ENCODE measurements at places on chromosomes 6 and 20. TPM values are rescaled to one million over a fixed set of nuclear protein-coding genes. Genes with fewer than 3 reads are reported as not detected.

The TDRD6 gene
- not detected for total RNA-seq

The LRFN2 gene
- total RNA-seq, result not detected

The RBBP8NL gene
- total RNA-seq, result not detected

The LTB gene
- 16.3 TPM for total RNA-seq

The PREX1 gene
- 83.9 TPM for total RNA-seq

The C6orf52 gene
- total RNA-seq, result 1.7 TPM

The CTSA gene
- 51.9 TPM for total RNA-seq

The ELOVL4 gene
- 0.98 TPM for total RNA-seq

The LHFPL5 gene
- total RNA-seq, result not detected

The TBC1D7 gene
- 22.9 TPM for total RNA-seq

The ADGB gene
- not detected for total RNA-seq

The CENPW gene
- 54.8 TPM for total RNA-seq

The PAX1 gene
- not detected for total RNA-seq

The OR2H1 gene
- not detected for total RNA-seq

The TAF8 gene
- 41.9 TPM for total RNA-seq

The COL12A1 gene
- not detected for total RNA-seq

The ID1 gene
- 2.1 TPM for total RNA-seq

The SCAF8 gene
- total RNA-seq, result 37.3 TPM

The DCDC2 gene
- total RNA-seq, result not detected

The ZNF165 gene
- total RNA-seq, result 0.34 TPM

The PLEKHG1 gene
- 1.8 TPM for total RNA-seq

The TINAG gene
- total RNA-seq, result not detected
